ENCODE measurements at places on chromosomes 7 and 10. TPM values are rescaled to one million over a fixed set of nuclear protein-coding genes. Genes with fewer than 3 reads are reported as not detected.

DNA sequence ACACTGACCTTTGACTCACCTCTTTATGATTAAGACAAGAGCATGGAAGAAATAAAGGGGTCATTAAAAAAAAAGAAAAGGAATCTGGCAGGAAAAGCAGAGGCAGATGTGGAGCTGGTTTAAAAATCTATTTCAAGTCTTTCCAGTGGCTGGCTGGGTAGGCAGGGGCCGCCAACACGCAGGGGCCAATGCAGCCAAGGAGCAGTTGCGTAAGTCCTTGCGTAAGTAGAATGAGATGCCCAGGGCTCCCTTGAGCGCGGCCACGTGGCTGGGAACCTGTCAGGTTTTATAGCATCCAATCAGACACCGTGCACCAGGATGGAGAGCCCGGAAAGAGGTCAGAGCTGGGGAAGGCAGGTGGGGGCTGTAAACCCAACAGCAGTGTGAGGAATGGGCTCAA lies 123.8 kb upstream of the INSYN2A start:
- DNase-seq: no peak

- no peak for DNase-seq
Observed at GRCh38 chr10:75250934-75251333, 15.2 kb upstream of the COMTD1 start.

DNA sequence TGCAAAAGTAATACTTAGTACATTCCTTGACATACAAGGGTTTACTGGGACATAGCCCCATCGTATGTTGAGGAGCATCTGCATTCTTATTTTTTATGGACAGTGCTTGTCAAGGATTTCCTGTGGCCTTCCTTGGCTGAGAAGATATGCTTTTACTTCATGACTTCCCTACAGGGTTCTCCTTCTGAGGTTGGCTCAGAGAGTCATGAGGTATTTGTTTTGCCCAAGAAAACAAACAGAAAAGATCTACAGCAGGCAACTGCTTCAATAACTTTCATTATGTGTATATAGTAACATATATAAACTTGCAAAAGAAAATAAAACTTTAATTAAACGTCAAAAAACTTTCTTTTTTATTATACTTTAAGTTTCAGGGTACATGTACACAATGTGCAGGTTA lies 577.2 kb upstream of the SEMA3D start:
- no peak for DNase-seq

DNA sequence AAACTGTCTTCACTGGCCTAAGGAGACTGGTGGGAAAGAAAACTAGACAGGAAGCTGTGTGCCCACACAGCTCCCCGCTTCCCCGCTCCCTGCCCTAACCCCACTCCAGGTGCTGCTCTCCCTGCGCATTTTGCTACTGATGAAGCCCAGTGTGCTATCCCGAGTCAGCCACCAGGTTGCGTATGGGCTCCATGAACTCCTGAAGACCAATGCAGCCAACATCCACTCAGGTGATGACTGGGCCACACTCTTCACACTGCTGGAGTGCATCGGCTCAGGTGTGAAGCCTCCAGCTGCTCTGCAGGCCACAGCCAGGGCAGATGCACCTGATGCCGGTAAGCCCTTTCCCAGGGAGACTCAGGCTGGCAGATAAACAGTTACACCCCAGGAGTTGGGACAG lies 20.3 kb upstream of the NFKB2 start:
- DNase-seq: no peak

DNA sequence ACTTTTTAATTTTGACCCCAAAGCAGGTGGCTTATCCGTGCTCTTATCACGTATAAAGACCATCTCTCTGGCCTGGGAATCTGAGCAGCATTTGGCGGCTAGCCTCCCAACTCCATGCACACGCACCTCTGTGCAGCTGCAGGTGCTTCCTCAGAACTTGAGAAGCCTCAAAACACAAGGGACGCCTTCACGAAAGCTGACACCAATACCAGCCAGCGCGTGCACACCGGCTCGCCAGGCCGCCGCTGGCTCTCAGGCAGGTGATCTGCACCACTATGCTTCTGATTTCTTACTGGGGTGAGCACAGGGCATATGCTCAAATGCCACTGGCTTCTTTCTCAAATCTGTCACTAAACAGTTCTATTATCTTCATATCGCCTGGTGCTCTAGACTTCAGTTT lies 145.0 kb downstream of the PARD3 start:
- no peak for DNase-seq

DNA sequence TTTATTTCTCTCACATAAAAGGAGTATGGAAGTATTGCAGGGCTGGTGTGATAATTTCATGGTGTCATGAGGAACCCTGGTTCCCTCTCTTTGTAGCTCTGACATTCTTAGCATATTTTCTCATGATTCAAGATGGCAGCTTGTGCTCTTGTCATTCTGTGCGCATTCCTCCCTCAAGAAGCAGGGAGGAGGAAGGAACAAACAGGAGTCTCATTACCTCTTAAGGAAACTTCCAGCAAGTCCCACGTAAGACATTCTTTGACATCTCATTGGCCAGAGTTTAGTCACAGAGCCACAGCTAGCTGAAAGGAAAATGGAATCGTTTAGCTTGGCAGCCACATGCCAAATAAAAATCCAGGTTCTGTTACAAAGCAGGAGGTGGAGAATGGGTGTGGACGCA lies 546.8 kb downstream of the LRMDA start:
- DNase-seq: no peak

GRCh38 chr7:80249619-80250295 lies 115.1 kb downstream of the GNAI1 start:
- no peak for DNase-seq

DNA sequence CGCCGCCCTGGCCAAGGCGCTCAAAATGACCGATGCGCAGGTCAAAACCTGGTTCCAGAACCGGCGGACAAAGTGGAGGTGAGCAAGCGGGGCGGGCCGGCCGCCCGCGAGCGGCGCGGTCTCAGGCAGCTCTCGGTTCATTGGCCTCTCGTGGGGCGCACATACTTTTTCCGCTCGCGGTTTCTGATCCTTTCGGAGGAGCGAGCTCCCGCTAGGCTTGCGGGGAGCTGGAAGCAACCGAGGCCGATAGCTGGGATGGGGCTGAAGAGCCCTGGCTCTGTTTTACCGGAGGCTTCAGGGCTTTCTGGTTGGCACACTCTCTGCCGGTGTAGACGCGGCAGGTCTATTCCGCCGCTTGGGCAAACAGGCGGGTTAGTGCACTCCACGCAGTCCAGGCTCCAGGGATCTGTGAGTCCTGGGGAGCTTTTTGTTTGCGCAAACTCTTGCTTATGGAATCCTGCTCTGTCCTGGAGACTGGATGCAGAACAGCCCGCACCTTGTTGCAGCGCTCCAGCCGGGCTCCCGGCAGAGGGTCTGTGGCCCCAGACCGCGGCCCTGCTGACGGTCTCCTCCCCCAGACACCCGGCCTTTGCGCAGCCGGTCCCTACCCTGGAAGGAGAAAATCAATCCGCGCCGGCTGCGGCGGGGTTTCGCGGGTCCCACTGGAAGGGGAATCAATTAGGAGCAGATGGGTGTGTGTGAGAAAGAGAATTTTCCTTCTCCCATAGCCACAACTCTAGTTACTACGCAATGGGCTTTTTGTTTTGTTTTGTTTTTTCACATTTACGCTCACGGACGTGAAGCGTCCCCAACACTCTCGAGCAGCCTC lies 3.4 kb downstream of the TLX1 start:
- no peak for DNase-seq

DNA sequence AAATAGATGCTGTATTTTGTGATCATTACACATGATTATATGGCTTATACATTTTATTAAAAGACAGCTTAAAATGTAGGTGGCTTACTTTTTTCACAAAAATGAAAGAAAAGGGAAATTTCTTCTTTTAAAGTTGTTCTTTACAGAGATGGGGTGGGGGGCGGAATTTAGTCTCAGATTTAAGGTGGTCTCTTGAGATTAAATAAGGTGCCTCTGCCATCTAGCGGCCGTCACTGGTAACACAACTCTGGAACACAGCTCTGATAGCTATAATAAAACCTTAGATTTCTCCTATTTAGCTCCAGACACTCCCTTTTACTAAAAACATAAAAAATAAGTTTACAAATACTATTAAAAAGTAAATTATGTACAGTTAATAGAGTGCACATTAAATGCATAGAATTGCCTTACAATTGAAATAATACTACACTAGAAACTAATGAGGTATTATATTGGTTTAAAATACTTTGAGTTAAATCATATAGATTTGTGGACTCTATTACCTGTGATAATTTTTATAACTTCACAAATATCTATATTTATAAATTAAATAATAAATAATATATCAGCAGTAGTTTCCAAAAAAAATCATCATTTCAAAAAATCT lies 210.9 kb downstream of the DGKB start:
- DNase-seq: peak; percentile 35

- DNase-seq: no peak
Observed at GRCh38 chr7:90689260-90689659, 93.1 kb downstream of the CDK14 start.

DNA sequence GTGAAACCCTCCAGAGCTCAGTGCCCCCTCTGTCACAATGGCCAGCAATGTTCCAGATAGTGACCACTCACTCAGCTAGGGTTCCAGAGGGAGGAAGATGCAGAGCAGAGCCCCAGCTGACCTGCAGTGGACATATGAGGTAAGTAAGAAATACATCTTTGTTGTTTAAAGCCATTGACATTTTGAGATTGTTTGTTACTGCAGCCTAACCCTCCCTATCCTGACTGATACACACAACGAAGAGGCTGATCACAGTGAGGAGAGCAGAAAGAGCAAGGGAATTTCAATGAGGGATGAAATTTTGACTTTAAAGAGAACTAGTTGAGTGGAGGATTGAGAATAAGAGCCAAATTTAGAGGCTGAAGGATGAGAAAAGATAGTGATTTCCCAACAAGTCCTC lies 51.3 kb upstream of the LRGUK start:
- no peak for DNase-seq

DNA sequence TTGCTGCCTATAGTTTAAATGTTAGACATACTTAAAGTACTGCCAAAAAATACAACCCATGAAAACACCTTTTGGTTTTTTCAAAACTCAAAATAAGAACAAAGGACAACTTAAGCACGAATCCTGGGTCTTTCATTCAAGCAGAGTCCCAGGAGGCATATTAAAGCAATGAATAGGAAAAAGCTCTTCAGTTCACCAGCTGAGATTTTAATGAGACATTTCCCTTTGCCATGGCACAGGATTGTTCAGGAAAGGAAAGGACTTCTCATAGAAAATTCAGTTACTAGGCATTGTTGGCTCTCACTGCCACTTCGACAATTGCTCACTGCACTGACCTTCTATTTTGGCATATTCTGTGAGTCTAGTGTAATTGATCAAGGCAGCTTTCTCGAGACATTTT lies 133.5 kb upstream of the FEZF1 start:
- no peak for DNase-seq

Gene NUDT13
- 0.68 TPM for total RNA-seq

Gene ZNF722
- total RNA-seq: not detected

Gene WIPF3
- total RNA-seq: not detected

Gene UCN3
- not detected for total RNA-seq

Gene PGAM2
- not detected for total RNA-seq

Gene DKK1
- total RNA-seq: 0.42 TPM

All from activated T-cell treated with anti-CD3 and anti-CD28 coated beads, Interleukin-2, amount 50 U/mL, for 4 hours (primary cell).